ENCODE measurements at places on chromosomes 2 and 18. TPM values are rescaled to one million over a fixed set of nuclear protein-coding genes. Genes with fewer than 3 reads are reported as not detected.

DNA sequence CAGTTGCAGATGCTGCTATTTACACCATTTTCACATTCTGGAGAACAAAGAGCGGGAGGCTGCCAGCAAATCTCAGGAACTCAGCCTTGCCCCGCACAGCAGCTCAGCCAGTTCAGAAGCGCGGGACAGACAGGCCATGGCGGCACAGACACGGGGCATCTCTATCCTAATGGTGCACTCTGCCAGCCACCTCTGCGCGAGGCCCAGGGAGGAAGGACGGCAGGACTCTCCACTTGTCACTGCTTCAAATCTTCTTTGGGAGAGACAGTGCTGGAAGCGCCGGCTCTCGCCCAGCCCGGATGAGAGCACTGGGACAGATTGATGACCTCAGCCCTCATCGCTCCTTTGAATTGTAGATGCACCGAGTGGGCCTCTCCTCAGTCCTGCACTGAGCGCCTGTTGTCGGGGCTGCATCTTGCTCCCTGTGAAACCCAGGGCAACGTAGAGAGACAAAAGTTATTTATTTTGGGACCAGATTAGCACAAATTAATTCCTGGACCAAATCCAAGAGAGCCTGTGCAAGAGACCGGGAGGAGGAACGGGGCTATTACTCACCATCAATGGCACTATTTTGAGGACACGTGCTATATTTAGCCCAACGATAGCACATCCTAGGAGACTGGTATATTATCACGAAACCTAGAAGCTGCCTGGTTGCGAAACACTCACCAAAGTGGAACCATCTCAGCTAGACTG lies 211.4 kb upstream of the SMIM21 start:
- peak; percentile 12 for DNase-seq

DNA sequence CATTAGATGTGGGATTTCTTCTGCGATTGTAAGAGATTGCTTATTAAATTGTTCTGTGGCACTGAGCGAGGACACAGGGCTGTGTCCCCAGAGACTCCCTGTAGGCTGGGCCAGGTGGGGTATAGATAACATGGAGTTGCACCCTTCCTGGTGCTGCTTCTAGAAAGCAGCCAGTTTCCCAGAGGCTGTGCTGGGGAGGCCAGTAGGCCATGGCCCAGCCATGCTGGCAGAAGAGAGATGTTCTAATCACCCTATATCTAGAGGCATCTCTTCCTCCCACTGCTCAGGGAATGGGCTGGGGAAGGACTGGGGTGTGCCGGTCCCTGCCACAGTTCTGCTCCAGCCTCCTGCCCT lies 66.9 kb downstream of the HS1BP3 start:
- DNase-seq: no peak

- DNase-seq: no peak
These were observed 107.2 kb downstream of the GALNT1 start for GRCh38 chr18:35688757-35689156.

- no peak for DNase-seq
These were observed 10.8 kb upstream of the IL18RAP start for GRCh38 chr2:102412199-102412598.

IGFBP2 gene
- total RNA-seq: 54.5 TPM

GRCh38 chr2:121504316-121504715 lies 26.4 kb upstream of the RNU4ATAC start:
- DNase-seq: no peak

GRCh38 chr2:200406379-200406778 lies 99.9 kb downstream of the SPATS2L start:
- peak; percentile 83 for DNase-seq

- peak; percentile 36 for DNase-seq
These were observed 76.6 kb upstream of the GRB14 start for GRCh38 chr2:164697688-164698461.

ME2 gene
- total RNA-seq: 33.1 TPM

GRCh38 chr2:18265614-18266586 lies 294.6 kb downstream of the RDH14 start:
- no peak for DNase-seq

DNA sequence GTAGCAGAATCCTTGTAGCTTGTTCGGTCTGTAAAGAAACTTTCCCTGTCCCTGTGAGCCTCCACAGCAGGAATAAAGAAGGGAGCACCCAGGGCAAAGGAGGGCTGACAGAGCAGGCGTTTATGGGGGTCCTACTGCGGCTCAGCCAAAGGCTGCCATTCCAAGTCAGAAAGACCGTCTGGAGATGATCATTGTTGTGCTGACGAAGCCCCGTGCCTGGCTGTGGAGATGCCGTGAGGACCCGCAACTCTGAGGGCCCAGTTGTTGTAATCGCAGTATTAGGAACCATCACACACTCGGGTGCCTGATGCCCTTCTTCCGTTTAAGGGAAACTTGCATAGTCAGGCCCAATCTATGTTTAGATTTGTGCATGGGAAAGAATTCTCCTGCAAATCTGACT lies 16.9 kb upstream of the VWA3B start:
- DNase-seq: no peak

- DNase-seq: peak; percentile 10
These were observed 187.1 kb downstream of the GULP1 start for GRCh38 chr2:188478724-188479123.

DNA sequence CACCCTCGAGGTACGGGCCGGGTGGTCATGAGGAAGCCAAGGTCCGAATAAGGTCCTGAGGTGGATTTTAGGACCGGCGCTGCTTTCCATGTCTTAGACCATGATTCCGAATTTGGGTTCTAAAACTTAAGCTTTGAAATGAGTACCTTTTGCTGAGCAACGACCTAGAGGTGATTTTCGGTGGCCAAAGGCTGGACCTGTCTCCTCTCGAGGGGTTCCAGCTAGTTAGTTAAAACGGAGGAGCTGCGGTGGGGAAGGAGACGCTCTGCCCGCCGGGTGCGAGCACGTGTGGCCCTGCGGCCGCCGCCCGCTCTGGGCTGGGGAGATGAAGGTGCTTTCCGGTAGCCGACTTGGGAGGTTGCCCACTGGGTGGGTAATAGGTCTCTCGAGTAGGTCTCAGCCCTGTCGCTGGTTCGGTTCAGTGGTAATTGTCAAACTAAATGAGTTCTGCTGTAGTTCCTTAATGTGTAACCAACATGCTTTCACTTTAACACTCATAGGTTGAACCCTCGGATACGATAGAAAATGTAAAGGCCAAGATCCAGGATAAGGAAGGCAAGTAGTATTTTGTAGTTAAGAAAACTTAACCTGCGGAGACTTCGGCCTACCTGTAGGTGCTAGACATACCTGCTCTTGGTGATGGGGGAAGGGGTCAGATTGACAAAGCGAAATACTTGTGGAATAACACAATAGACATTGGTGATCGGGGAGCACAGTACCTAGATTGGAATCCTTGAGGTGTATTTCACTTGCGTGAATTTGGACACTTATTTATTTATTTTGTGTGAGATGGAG lies 572 bp downstream of the RPS27A start:
- DNase-seq: peak; percentile 43

GRCh38 chr2:127620866-127621265 lies 25.1 kb upstream of the GPR17 start:
- no peak for DNase-seq

GCA gene
- 4.5 TPM for total RNA-seq

LHCGR gene
- total RNA-seq: not detected

GRCh38 chr2:213079756-213080155 lies 71.7 kb downstream of the IKZF2 start:
- no peak for DNase-seq

DNA sequence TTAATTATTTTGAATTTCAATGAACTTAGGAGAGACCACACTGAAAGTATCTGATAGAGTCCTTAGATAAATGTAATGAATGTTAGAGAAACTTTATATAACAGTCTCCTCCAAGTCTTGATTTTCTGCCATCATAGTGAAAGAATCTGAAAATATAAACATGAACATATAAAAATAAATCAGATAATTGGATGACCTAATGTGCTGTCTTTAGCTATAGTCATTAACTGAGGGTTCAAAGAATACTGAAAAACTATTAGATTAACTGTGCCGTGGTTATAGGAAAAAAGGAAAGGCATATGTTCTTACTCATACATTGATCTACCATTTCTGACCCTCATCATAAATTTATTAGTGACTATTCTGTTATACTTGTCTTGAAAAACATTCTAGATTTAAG lies 47.0 kb upstream of the SPAG16 start:
- DNase-seq: no peak

DNA sequence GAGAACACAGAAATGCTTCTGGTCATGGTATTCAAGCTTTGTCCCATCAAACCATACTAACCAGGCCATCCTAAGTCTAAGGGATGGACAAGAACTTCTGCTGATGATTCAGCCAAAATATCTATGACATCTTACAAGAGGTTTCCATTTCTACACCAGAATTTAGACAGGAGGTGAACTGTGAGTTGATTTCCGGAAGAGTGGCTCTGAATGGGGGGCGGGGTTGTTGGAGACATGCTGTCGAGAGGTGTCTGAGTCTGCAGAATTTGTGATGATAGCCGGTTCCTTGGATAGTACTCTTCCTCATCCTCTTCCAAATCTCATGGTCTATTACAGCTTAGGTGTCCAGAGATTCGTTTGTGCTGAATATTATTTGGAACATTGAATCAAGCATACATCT lies 408.7 kb upstream of the TCF4 start:
- no peak for DNase-seq

DNA sequence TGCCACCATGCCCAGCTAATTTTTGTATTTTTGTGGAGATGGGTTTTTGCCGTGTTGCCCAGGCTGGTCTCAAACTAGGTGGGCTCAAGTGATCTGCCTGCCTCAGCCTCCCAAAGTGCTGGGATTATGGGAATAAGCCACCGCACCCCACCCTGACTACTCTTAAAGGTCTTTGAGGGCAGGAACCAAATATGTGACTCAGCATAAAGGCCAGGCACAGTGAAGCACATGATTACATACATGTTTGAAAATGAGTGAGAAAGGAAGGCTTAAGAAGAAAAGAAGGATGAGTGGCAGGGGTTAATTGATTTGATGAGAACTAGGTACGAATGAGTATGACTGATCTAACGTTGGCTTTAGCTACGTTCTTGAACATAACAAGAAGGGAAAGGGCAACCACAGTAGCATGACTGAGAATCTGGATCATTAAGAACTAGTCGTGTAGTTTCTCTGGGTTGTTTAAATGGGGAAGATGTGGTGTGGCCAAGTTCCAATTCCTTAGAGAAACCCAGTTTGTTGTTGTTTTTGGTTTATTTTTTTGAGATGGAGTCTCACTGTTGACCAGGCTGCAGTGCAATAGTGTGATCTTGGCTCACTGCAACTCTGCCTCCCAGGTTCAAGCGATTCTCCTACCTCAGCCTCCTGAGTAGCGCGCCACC lies 6.8 kb downstream of the RESP18 start:
- DNase-seq: no peak

DNA sequence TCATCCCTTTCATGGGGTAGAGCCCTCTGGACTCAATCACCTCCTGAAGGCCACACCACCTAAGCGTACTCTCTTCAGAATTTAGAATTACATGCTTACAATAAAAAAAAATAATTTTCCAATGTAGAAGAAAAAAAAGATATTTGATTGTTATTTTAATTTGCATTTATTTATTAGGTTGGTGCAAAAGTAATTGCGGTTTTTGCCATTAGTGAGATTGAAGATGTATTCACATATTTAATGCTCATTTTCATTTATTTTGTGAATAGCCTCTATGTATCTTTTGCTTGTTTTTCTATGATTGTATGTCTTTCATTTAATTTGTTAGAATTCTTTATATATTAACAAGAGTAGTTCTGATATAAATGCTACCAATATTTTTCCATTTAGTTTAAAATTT lies 220.5 kb downstream of the RND3 start:
- no peak for DNase-seq

GRCh38 chr2:240626531-240627300 lies 1.4 kb downstream of the GPR35 start:
- DNase-seq: no peak

- no peak for DNase-seq
These were observed 20.0 kb downstream of the RNF138 start for GRCh38 chr18:32111706-32112105.

DNA sequence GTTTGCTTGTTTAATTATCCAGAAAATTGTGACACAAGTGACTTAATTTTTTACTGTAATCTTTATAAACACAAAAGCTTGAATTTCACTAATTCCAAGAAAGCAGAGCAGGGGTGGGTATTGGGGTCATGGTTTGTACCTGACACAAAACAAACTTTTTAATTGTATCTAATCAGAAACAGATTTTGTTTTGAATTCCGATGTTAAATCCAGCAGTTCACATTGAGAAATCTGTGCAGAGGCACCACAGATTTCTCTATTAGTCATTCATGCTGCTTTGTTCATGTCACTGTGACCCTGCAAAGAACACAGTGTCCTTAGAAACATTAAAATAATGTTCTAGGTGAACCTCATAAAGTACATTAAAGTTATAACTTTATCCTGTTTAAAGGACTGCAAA lies 443.4 kb downstream of the NYAP2 start:
- DNase-seq: no peak

DNA sequence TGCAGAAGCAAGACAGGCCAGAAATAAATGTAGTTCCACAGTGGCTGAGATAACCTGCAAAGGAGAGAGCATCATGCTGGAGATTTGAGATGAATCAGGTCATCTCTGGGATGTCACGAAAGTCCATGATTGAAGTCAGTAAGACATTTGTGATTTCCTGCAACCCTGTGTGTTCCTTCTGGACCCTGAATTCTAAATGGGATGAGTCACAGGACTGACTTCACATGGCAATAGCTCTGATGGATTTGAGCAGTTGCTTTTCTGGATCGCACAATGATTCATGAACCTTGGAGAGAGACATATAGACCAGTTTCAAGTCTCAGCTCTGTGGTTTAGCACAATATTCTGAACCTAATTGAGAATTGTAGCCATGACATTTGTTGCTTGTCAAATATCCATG lies 102.9 kb downstream of the TSN start:
- DNase-seq: no peak

GRCh38 chr2:241617431-241618154 lies 19.4 kb downstream of the THAP4 start:
- DNase-seq: no peak

Measured in dermis microvascular lymphatic vessel endothelial cell (primary cell).